ENCODE measurements at places on chromosomes 2 and 18.

DNA sequence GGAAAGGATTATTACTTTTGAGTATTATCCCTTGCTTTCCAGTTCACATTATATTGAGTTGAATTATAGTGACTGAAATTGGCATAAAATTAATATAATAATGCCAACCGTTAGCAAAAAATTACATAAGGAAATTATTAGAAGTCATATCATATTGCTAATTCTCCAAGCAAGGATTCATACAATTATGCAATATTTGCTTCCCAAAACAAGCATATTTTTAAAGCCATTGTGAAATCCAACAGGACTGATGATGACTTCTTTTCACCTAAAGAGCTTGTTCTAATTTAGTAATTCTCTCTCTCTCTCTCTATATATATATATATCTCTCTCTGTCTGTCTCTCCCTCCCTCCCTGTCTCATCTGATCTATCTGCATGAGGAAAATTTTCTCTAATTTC lies 283.5 kb downstream of the DSEL start:
- DNase-seq = no peak

DNA sequence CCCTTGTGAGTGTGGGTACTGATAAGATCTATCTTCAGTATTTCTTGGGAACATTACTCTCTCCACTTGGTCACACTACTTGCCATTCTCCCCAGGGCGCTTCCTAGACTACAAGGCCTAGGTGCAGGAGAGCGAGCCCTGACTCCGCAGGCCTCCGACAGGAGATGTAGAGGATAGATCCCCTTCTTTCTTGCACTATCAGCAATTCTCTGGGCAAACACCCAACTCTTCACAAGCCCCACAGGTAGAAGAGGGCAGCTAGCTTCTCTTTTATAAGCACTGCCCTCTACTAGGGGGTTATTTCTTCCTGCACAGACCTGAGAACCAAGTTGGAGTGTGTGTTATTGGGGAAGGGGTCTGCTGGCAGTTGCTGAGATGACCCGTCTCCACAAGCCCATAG lies 10.7 kb upstream of the RMDN2 start:
- DNase-seq = no peak

- no peak for DNase-seq
These were observed 410.6 kb downstream of the PIK3C3 start for GRCh38 chr18:42365591-42365990.

DNA sequence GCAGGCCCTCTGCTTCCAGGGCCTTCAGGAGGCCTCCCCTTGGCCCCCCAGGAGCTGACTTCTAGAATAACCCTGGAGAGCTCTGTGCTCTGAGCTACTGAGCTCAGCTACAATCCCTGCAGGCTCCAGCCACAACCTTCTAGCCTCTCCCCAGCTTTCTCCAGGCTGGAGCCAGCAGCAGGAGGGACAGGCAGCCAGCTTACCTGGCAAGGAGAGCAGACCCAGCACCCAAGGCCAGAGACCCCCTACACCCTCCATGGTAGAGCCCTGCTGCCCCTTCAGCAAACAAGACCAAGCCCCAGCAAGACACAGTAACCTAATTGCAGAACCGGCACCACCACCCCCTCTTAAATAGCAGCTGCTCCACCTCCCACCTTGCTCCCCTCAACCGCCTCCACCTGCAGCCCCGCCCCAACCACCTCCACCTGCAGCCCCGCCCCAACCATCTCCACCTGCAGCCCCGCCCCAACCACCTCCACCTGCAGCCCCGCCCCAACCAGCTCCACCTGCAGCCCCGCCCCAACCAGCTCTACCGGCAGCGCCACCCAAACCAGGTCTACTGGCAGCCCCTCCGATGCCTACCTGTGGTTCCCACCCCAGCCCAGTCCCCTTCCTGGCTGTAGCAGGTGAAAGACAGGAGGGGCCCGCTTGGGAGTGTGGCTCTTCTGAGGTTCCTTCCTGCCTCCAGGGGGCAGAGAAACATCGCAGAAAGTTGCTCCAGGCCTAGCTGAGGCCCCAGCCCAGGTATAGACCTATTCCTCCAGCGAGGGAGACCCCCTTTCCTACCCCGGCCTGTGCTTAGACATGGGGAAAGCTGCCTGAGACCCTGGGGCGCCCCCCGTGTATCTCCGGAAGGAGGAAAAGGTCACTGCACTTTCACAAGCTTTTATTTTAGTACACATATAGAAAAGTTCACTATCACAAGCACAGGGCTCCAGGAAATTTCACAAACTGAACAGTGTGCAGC lies at the start of gene ASTL:
ASTL (minus strand) TSS at position 324 of the 967 bp plus-strand sequence; CDS start at position 258, 66 bp downstream.
- DNase-seq = no peak

DNA sequence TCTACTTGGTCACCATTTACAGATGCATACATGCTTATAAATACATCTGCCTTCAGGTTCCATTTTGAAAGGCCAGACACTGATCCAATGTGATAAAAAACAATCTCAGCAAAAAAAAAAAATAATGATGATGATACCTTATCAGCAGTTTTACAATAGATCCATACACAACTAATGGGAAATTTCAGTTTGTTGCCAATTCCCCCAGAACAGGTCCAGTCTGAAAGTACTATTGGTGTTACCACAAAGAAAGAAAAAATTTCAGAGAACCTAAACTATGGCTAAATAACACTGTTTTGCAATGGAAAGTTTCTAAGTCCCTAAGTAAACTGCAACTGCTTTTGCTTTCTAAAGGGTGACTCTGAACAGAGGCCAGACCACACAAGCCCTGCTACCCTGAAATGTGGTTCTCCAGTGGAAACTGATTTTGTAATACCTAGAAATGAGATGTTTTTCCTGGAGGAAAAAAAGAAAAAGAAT lies 54.1 kb downstream of the LPIN2 start:
- DNase-seq = no peak

DNA sequence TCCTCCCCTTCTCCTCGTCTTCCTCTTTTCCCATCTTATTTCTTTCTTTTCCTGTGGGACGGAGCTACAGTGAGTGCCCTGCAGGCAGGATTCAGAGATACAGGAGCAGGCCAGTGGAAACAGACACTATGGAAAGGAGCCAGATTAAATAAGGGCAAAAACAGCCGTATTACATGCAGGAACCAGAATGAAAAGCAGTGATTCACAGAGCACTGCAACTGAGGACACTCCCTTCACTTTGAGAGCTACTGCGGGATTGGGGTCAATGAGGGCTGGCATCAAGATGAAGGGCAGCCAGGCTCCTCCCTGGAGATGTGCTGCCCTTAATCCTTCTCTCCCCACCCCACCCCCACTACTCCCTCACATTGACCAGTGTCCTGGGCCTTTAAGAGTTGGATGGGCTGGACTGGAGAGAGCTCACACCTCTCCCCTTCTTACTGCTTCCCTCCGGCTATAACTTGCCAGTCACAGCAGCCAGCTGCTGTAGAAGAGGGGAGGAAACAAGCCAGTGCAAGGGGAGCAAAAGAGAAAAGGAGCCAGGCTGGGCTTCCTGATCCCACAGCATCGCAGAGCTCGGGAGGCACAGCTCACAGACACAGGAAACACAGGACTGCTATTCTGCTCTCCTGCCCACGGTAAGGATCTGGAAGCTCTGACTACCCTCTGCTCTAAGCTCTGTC lies at the start of gene PLCD4:
PLCD4 (plus strand) TSS at position 464 of the 680 bp plus-strand sequence. CDS start 7,841 bp downstream, outside the sequence.
- peak; percentile 16 for DNase-seq

DNA sequence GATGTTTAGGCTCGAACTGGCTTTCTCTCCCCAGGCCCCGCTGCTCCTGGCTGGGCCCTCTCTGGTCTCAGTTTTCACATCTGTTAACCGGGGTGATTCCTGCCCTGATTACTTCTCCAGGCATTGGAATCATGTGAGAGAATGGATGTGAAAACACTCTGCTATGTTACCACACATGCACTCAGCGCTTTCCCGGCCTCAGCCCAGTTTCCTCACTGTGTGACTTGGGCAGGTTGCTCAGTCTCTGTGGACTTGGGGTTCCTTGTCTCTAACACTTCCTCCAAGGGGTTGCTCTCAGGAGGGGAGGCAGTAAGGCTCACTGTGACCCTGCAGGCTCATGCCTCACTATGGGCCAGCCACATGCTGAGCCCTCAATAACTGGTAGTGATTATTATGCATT lies 230.4 kb upstream of the HS6ST1 start:
- DNase-seq = no peak

GRCh38 chr2:225010804-225011203 lies 31.5 kb downstream of the DOCK10 start:
- peak; percentile 42 for DNase-seq

DNA sequence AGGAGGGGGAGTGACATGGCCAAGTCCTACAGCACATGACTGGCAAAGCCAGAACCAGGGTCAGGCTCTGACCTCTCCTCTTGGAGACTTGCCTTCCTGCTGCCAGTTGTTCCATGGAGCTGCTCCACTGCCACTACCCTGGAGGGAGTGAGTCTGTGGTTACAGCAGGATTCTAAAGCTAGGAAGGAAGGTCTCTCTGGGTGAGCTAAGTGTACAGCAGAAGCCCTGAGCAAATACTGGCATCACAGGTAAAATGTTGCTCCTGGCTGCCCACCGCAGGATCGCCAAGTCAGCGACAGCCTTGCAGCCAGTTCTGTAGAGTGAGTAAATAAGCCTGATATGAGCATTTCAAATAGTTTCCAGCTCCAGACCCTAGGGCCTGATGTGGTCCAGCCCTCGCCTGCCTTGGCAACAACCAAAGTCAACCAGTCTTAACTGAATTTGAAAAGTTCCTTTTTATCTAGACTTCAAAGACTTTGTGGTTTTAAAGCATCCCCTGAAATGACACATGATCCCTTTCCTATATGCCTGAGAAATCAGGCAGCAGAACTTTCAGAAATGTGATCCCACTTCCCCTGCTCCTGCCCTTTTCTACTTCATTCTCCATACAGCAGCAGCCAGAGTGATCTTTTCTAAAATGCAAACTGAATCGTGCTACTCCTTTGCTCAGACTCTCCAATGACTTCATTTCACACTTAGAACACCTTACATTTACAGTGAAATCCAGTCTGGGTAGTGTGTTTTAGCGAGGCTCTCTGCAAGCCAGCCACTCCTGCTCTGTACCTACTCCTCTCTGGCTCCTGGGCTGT lies 114.3 kb downstream of the MGAT5 start:
- DNase-seq = no peak

- no peak for DNase-seq
These were observed 62.4 kb downstream of the LYPD1 start for GRCh38 chr2:132607426-132608090.

DNA sequence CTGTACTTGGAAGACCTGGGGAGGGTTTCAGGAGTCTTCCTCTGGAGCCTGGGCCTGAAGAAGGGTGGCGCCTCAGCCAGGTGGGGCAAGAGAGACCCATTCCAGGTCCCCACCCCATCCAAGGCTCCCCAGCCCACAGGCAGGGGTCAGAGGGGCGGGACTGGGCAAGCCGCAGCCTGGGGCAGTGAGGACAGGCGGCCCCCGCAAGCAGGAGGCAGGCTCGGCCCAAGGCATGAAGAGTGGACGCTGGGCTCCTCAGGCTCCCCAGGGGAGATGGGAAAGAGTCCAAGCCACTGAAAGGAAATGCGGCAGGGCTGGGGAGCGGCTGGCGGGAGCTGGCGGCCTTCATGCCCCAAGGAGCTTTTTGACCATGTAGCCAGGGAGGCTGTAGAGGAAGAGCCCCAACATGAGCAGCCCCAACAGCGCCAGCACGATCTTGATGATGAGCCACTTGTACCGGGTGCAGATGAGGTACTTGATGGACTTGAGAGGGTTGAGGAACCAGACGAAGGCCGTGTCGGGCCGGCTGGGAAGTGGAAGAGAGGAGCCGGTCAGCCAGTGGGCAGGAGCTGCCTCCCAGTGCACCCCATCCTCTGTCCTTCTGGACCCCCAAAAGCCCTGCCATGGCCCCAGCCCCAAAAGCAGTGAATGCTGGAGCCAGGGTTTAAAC lies 20.1 kb downstream of the OTOF start:
- DNase-seq = no peak

DNA sequence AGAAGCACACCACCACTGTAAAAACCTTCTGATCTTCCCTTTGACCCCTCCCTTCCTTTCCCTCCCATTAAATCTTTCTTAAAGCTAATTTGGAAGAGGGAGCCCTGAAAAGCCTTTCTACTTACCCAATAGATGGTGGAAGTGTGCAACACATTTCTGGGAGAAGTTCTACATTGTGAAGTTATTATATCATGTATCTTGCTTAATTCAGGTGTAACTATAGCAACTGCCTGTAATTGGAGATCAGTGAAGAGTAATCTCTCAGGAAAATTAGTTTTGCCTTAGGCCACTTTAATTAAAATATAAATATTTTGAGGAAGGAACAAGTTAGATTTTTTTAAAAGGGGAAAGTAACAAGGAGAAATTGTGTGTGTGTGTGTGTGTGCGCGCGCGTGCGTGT lies 266.0 kb downstream of the SH3BP4 start:
- peak; percentile 35 for DNase-seq

- DNase-seq = no peak
These were observed 822 bp upstream of the GPD2 start for GRCh38 chr2:156435396-156435717.

- DNase-seq = peak; percentile 5
These were observed 84.7 kb upstream of the NEDD4L start for GRCh38 chr18:57959278-57959677.

GRCh38 chr2:109128616-109129355 lies at the start of gene SH3RF3:
Gene SH3RF3, plus strand, starts transcription at chr2:109129205.
- DNase-seq = no peak

- no peak for DNase-seq
These were observed 13.1 kb downstream of the KLHL14 start for GRCh38 chr18:32759611-32760167.

- no peak for DNase-seq
These were observed 84.6 kb downstream of the FBXO15 start for GRCh38 chr18:74063023-74063422.

- no peak for DNase-seq
These were observed 13.5 kb downstream of the SDC1 start for GRCh38 chr2:20211420-20211819.

- peak; percentile 92 for DNase-seq
These were observed 95.9 kb upstream of the RMDN2 start for GRCh38 chr2:37829202-37829601.

DNA sequence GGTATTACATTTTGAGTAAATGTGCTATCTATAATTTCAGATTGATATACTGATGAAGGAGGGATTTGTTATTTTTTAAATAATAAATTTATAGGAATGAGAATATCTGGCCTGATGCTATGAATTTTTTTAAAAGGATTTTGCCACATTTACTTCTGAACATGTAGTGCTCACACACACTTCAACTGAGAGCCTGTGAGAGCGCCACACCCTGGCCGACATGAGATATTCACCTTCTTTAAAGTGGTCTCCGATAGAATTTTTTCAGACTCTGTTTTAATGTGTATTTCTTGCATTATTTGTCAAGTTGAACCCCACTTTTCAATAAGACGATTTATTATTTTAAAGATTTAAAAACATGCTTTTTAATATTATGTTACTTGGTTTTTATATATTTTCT lies 813.3 kb downstream of the DCC start:
- no peak for DNase-seq

GRCh38 chr18:72542984-72543356 lies 1.2 kb downstream of the CBLN2 start:
- DNase-seq = no peak

DNA sequence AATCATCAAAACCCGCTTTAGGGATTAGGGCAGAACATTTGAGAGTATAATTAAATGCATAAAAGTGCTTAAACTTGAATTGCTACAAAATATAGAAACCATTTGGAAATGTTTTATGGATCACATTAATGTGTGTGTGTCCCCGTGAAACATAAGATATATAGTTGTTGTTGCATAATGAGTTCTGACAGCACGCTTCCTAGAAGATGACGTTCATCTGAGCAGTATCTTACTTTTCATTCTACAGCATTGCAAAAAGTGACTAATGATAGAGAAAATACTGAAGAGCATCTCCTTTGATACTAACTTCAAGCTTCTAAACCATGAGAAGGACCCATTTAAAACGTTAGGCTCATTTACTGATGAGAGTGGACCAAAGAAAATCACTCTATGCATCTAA lies 63.7 kb downstream of the SLC8A1 start:
- DNase-seq = no peak

- no peak for DNase-seq
These were observed 2.0 kb upstream of the CHRND start for GRCh38 chr2:232523682-232524597.

All from fibroblast of skin of left biceps (primary cell).